ENCODE measurements at places on chromosomes 12 and 14.

DNA sequence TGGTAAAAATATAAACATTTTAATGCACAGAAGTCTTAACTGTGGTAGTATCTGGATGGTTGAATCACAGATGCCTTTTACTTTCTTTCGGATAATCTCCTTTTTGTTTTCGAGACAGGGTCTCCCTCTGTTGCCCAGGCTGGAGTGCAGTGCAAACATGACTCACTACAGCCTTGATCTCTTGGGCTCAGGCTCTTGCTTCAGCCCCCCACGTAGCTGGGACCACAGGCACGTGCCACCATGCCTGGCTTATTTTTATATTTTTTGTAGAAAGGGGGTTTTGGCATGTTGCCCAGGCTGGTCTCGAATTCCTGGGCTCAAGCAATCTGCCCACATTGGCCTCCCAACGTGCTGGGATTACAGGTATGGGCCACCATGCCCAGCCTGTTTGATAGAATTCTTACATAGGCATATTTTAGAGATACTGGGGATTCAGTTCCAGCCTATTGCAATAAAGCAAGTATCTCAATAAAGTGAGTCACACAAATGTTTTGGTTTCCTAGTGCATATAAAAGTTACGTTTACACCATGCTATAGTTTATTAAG, 99.2 kb downstream of the SNAPC1 start:
- DNase-seq = no peak

DNA sequence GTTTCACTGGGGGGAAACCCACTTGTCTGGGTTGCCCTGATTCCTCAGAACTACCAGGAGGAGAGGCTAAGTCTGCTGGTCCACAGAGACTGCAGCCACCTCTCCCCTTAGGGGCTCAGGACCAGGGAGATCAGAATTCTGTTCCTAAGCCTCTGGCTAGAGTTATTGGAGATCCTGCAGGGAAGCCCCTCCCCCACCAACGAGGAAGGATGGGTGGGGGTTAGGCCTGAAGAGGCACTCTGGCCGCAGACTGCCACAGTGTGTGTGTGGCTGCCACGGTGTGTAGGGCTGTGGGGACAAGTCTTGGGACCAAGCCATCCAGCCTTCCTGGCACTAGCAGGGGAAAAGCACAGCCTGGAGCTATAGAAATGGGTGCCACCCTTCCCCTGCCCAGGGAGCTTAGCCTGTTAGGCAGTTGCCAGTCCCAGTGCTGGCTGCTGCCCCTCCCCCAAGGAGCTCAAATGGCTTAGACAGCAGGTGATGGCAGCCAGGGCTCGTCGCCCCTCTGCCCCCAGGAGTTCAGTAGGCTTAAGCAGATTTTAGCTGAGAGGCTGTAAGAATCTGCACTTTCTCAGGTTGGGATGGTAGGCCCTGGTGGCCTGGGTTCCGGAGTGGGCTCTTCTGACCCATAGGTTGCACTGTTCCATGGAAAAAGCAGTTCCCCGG, 107.7 kb downstream of the ERGIC2 start:
- no peak for DNase-seq

DNA sequence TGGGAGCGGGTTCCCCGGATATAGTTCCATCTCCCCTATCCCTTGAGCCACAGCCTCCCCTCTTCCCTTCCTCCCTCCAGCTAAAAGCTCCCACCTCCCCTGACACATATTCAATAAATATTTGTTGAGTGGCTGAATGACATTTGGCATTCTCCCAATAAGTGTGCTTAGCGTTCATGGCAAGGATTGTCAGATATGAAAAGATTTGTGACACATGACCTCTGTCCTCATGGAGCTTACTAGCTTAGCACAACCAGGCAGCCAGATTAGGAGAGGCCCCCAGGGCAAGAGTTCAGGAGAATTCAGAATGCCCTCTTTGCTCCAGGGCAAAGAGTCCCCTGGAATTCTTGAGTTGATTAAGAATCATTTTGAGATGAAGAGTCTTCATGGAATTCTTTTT, 22.5 kb upstream of the SLC6A12 start:
- no peak for DNase-seq

DNA sequence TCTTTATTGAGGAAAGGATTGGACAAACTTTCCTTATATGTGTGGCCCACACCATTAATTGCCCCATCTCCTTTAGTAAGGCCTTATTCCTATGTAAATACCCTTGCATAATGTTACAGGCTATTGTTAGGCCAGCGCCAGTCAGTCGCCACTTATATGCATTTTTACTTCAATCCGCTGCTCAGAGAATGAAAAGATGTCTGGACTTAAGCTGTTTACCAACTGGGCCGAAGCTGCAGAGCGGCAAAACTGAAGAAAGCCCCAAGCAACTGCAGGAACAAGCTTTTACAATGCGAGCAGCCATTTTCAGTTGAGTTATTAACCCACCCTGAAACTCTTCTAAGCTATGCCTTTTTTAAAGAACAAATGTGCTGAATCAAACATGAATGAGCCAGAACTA, 92.1 kb upstream of the OTX2 start:
- no peak for DNase-seq

DNA sequence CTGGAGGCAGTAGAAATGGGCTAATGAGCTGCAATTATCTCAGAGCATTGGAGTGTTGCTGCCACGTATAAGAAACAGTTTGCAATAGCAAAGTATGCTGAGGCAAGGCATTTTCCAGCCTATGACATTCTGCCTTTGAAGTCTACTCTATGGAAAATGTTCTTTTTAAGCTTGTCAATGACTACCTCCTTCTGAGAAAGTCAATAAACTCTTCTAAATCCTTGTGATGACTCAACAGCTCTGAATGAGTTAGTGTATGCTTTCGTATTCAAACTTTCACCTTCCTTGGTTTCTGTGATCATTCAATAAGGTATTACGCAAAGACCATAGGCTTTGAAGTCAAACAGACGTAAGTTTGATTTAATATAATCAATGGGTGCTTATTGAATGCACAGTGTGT, 111.2 kb downstream of the CAPZA3 start:
- DNase-seq = no peak

- no peak for DNase-seq
Observed at GRCh38 chr12:25972783-25973182, 14.3 kb downstream of the RASSF8 start.

GRCh38 chr12:94144781-94145180, 3.6 kb upstream of the PLXNC1 start:
- no peak for DNase-seq

- DNase-seq = no peak
Observed at GRCh38 chr12:1593174-1594005, 991 bp downstream of the FBXL14 start.

DNA sequence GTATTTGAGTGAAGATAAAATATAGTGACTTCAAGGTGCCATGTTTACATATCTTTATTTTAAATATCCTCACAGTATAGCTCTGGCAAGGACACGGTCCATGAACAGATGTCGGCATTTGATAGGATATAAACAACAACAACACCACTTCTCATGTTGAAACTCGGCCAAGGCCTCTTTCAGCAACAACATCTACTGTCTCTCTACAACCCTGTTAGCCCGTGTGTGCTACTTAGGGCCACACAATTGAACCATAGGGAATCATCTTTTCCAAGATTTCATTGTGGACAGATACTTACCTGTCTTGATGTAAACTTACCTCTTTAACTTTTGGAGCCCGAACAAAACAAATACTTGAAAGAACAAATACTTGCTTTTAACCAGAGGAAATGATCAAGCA, 168.7 kb upstream of the SSTR1 start:
- no peak for DNase-seq

DNA sequence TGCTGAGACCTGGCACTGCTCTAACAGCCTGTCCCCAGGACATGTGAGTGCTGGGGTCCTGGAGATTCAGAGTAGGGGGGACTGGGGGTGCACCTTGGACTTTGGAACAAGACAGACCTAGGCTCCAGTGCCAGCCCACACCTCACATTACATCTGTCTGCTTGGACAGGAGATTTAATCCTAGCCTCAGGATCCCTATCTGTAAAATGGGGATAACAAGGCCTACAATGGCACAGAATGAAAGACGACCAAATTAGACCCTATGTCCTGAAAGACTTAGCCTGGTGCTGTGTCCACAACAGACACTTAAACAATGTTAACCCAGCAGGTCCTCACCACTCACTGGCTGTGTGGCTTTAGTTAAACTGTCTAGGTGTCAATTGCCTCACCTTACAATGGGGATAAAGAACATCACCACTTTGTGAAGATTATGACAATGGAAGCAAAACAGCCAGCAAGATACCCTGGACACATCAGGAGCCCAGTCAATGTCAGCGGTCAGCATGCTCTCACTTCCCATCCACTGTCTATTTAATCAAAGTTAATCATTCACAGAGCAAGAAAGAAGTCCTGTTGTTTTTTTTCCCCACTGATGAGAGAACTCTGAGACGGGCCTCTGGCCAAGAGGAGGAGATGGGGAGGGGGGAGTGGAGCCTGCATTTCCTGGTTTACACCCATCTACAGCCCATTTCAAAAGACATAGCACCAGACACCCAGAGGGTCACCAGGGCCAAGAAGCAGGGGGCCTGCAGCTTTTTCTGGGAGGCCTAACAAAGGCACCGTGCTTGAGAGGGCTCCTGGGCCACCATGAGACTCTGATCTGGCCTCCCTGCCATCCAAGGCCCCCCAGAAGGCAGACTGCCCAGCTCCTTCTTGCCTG, 40.6 kb downstream of the ACTN1 start:
- DNase-seq = no peak

DNA sequence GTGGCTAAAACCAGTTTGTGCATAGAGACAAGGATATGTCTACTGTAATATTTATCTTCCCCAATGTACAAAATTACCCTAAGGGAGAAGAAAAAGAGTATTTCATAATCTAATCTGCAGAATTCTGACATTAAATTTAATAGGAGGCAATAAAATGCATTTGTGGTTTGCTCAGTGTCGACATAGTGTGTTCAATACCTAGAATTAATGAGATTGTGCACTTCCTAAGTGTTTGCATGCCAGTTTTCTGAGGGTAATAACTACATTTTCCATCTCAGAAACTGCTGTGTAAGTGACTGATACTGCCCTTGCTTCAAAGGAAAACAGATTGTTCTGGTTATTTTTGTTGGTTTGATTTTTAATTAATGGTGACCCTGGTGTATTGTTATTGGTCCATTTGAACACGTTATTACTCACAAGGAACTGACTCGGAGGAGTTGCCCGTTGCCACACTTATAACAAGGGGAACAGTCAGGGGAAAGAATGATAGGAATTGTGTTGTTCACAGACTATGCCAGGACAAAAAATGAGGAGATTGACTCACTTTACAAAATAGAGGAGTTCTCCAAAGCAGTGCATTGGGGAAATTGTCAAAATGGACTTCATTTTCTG, 960.3 kb upstream of the TMEM132C start:
- peak; percentile 15 for DNase-seq
